ENCODE measurements at places on chromosomes 1 and 21. TPM values are rescaled to one million over a fixed set of nuclear protein-coding genes. Genes with fewer than 3 reads are reported as not detected.

- DNase-seq = no peak
Observed at GRCh38 chr1:98323388-98323787, 338.1 kb upstream of the SNX7 start.

GRCh38 chr1:69128204-69128603 lies 439.5 kb upstream of the LRRC7 start:
- DNase-seq = no peak

DNA sequence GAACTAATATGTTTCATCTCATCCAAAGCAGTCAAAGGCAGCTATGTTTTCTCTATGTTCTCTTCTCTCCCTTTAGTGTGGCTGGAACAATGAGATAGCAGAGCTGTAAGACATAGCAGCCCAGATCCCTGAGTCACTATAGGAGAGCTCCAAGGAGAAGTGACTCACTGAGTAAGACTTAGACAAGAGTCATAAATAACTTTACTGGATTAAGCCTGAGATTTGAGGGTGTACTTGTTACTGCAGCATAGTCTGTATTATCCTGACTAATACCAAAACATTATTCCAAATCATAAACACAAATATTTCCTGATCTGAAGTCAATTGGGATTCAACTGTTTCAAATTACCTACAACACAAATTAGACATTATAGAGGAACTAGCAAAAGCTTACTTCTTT lies 3.9 kb downstream of the KRTAP19-8 start:
- no peak for DNase-seq

- peak; percentile 48 for DNase-seq
Observed at GRCh38 chr1:223832637-223832943, 13.2 kb downstream of the TP53BP2 start.

DNA sequence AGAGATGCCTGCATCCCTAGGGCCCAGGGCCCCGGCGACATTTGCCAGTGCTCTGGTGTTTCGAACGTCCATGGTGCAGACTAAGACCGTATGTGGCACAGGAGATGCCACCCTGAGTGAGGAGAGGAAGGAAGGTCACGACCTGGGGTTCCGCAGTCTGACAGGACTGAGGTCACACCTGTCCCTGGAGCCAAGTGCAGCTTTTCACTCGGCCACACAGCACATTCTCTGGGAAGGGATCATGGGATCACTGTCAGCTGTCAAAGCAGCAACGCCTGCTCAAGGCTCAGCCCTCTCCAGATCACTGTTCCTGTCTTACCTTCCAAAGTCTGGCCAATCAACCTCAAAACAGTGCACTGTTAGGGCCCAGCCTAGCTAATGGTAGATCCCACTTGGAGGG lies 243.6 kb downstream of the SIPA1L2 start:
- DNase-seq = no peak

DNA sequence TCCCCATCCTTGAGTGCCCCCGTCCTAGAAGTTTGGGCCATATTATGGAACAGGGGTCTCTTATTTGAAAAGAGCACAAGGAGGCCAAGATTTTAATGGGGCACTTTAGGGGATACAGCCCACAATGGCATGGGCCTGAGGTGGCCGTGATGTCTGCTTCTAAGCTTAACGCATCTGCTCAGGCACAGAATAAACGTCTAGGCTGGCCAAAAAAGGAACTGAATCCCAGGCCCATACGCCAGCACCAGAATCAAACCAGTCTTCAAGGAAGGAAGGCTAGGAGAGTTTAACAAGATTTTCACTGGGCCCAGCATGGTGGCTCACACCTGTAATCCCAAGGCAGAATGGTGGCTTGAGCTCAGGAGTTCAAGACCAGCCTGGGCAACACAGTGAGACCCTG lies 9.2 kb upstream of the SARS1 start:
- DNase-seq = no peak

GRCh38 chr1:170146720-170147263 lies 1.0 kb downstream of the NTMT2 start:
- no peak for DNase-seq

- DNase-seq = no peak
Observed at GRCh38 chr1:247647864-247648263, 31.7 kb downstream of the OR13G1 start.

GRCh38 chr1:87093286-87093685 lies 178.9 kb downstream of the HS2ST1 start:
- no peak for DNase-seq

- DNase-seq = no peak
Observed at GRCh38 chr1:95370691-95371562, 136.9 kb downstream of the RWDD3 start.

GRCh38 chr1:211009944-211010343 lies 124.0 kb downstream of the KCNH1 start:
- no peak for DNase-seq

DNA sequence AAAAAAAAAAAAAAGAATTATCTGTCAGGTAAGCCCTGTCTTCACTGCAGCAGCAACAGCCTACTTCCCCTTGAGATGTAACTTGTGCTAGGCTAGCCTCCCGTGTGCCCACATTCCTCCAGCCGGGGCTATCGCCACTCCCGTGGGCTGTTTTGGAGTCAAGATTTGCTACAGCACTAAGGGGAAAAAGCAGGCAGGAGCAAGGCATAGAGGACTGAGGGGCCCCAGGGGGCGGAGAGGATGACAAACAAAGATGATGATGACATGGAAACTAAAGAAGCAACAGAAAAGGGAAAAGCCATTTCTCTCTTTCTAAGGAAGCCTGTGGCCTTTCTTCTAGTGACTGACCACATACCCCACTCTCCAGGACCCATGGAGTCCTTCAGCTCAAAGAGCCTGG lies 1.9 kb downstream of the TNFAIP8L2 start:
- DNase-seq = peak; percentile 26

DNA sequence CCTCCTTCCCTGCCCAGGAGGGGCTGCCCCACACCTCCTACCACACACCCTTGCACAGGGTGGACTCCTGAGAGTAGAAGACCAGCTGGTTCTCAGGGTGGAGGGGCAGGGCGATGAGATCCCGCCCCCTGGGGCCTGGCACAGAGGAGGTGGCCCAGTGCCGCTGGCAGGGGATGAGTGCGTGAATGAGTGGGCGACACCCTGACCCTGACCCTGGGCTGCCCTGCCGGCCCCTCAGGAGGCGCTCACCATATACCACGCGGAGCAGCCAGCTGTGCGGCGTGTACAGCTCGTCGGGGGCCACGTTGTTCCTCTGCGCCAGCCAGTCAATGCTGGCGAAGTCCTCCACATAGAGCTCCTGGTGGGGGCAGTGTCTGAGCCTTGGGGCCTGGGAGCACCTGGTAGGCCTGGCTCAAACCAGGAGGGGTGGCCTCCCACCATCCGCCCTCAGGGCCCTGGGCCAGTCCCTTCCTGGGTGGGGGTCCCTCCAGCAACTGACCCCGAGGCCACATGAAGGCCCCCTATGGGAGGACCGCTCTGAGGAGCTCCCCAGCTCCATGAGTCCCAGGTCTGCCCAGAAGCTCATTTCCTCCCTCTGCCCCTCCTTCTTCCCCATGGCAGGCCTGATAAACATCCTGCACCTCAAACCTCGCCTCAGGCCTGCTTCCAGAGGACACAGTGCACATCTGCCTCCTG lies 13.0 kb downstream of the LSS start:
- no peak for DNase-seq

DNA sequence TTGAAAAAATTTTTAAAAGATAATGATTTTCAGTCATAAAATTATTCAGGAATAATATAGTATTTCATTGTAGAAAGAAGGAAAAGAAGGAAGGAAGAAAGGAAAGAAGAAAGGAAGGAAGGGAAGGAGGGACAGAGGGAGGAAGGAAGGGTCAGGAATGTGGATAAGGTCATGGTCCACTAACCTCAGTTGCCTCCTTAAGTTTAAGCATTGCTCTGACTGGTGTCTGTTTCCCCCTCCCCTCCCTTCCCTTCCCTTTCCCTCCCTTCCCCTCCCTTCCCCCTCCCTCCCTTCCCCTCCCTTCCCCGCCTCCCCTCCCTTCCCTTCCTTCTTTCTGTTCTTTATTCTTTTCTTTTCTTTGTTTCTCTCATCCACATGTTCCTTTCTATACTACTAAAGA lies 95.7 kb downstream of the PLPPR5 start:
- DNase-seq = no peak

GRCh38 chr21:34881421-34881820 lies 167.7 kb downstream of the RUNX1 start:
- no peak for DNase-seq

- no peak for DNase-seq
Observed at GRCh38 chr1:29368936-29369932, 132.9 kb downstream of the PTPRU start.

DNA sequence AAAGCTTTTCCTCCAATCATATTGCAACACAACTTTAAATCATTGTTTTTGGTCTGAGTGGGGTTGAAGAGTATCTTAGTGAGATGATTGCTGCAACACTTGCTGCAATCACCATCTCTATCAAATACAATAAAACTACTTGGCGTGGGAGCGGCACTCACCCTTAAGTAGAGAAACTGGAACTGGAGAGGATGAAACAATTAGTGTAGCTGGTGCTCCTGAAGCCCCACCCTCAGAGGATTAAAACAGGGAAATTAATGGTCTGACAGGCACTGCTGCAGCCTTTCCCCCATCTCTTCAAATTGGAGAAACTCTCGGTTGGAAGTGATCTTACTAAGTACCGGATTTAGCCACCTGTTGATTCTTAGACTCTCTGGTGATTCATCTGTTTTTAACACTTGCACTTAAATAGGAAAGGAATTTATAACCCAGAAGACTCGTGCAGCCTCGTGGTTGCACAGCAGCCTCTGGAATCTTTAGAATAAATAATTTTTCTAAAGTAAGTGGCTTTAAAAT lies 80.5 kb upstream of the KIF26B start:
- DNase-seq = no peak

DNA sequence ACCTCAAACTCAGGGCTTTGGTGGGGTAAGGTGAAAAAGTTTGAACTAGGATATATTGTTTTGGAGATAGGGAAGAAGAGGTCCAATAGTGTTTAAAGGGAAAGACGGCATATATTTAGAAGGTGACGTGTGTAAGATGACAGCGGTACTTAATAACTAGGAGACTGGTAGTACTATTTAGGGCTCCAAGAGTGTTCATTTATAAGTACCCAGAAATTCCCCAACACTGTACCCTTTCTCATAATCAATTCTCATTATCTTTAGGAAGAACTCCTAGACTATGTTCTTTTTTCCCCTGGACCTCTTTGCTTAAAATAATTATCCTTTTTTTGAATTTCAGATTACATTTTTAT lies 1.5 kb downstream of the LYPLAL1 start:
- DNase-seq = no peak

GRCh38 chr1:34140011-34140676 lies 24.9 kb downstream of the CSMD2 start:
- no peak for DNase-seq

Gene ID3
- polyA plus RNA-seq = 208 TPM

Gene ATXN7L2
- 2.6 TPM for polyA plus RNA-seq

Gene FCER1A
- not detected for polyA plus RNA-seq

Gene HYI
- polyA plus RNA-seq = 31.1 TPM

Gene NPPB
- polyA plus RNA-seq = 1,679 TPM

Gene NBPF8
- 3.9 TPM for polyA plus RNA-seq

Data from right cardiac atrium (tissue), 5 donors.